Fibroblast of the conjunctiva (primary cell): ENCODE measurements at places on chromosomes 5 and 9.

DNA sequence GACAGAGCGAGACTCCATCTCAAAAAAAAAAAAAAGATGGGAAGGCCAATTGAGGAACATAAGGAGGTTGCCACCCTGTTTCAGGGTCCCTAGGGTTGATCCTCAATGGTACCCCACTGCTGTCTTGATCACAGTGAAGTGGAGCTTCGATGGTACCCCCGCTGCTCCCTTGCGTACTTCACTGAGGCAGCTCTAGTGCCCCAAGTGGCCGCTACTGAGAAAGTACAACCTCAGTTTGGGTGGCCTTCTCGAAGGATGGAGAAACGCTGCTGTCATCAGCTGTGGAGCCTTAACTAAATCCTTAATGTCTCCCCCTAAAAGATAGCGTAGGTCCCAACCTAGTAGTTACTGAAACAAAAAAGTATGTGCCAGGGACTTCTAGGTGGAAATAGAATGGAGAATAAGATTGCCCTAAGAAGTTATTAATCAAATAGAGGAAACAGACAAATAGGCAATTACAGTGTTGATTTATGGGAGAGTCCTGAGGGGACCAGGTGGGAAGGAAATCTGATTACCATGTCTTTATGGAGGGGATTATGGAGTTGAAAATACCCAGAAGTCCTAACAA is 6.3 kb downstream of the TESK1 start:
- peak; percentile 30 for DNase-seq

DNA sequence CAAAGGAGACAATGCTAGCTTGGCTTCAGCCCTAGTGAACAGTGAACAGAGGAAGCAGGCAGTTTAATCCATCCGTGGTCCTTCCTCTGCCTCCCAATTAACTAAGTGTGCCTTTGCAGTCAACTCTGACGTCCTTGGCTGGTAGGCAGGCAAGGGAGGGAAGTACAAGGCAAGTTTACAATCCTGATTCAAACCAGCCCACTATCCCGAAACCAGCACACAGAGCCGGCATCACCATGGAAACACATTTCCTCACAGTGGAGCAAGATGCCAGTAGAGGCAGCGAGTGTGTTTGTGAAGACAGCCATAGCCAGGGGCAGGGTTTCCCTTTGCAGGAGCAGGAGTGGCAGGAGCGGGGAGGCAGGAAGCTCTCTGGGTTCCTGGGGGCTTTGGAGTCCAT is 73.9 kb downstream of the GOLPH3 start:
- peak; percentile 29 for DNase-seq

GRCh38 chr5:10480237-10480985 is 38.7 kb downstream of the ROPN1L start:
- no peak for DNase-seq

- DNase-seq, result no peak
Measured at GRCh38 chr5:68287631-68287975, 72.0 kb downstream of the PIK3R1 start.

DNA sequence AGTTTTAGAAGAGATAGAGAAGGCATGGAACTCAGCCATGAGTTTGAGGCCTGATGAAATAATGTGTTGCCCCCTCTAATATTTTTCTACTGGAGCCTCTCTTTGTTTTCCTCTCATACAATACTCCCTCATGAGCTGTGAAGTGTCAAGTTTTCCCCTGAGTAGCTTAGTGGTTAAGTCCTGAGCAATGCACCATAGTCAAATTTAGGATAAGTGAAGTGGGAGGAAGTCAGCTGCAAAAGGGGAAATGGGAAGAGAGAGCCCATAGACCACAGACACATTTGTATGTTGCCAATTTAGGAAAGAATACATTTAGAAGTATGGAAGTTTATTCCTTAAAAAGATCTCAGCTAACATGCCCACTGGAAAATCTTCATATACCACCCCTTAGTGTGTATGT is 171.5 kb upstream of the NREP start:
- no peak for DNase-seq

DNA sequence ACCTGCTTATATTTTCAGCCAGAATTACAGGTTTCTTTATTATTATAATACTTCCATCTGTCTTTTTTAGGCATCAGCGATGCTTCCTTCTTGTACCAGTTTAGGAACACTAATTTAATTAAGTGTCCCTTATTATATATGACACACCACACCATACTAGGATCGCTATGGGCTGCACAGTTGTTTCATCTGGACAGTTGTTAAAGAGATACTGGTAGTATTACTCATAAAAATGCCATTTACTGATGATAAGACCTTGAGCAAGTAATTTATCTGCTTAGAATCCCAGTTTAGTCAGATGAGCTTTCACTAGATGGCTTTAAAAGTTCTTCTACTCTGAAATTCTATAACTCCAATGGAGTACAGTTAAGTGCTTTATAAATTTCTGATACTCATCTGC is 17.1 kb downstream of the ARSK start:
- DNase-seq, result no peak

DNA sequence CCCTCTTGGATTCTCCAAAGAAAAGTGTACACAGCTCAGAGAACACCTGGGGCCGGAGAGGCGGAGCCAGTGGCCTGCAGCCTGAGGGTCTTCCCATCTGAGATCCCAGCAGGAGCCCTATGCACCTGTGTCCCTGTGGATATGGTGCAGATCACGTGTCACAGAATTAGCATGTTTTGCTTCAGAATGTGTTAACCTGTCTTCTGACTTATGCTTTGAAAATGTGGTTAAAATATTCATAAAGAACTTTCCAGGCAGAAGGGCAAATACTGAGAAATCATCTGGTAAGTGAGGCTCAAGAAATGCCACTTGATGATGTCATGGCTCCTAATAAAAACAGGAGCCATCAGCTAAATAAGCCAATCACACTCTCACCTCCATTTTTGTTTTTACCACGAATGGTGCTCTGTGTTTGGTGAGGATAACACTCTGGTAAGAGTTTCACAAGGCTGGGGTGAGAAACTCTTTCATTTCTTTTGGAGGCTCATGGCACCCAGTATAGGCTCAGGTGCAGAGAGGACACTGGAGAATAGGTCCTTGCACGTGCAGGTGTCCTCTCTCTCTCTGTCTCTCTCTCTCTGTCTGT is 279.8 kb downstream of the FSTL4 start:
- no peak for DNase-seq

DNA sequence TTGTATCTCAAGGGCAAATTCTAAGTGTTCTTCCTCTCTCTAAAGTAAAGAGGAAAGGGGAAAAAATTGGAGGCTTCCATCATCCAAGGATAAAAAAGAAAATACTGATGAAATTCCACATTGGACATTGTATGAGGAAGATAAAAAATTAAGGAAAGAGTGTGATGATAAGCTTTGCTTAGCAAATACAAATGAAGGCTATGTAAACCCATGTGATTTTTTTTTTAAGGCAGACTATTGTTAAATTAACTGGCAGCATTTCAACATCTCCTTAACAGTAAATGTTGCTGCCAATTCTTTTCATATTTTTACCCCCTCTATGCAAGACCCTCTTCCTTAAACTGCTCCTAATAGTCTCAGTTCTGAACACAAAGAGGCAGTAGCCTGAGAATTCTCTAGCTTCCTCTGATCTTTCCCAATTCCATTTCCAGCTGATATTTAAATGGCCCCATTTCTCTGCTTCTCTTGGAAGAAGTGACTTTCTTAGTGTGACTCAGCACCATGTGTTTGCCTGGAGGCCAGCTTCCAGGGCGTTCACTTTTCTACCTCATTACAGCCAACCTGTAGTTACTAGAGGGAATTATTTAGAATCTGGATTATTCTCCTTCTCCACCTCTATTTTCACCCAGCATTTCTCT is 159.7 kb downstream of the TLE1 start:
- DNase-seq, result no peak

DNA sequence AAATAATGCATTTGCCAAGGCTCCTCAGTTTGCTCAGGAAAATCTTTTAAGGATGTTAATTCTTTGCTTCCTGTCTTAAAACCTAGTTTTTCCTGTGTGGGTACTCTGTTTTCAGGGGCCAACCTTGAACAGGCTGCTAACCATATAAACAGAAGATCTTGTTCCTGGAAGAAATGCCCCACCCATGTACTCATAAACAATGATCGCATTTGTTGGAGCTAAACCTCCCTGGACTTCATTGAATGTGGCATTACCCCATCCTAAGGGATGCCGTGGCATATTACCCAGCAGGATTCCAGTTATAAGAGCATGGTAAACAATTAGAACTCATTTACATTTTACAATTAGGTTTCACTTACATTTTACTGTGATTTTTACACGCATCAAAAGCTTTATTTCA is 436.0 kb downstream of the ZNF608 start:
- no peak for DNase-seq

- DNase-seq, result no peak
Measured at GRCh38 chr9:76459694-76460635, 983 bp downstream of the GCNT1 start.

- no peak for DNase-seq
Measured at GRCh38 chr9:15238646-15239045, 68.4 kb downstream of the TTC39B start.
